D341Med (cell line): ENCODE measurements at places on chromosomes 2 and 18.

GRCh38 chr2:96091711-96092572 lies 24.4 kb downstream of the ADRA2B start:
- peak; percentile 12 for DNase-seq

DNA sequence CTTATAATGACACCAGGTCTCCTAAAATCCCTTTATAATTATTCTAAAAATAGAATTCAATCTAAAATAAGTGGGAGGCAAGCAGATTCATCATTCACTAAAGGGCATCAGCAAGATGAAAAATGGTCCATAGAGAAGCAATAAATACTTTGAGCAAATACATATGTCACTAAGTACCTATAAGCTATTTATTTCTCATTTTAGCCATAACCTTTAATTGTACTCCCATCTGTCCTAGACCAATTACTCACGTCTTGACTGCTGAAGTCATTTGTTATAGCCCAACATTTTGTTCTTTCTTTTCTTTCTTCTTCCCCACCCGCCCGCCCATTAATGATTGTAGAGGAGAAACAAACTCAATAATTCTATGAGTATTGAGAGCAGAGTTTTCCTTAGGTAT lies 105.7 kb downstream of the MAP2 start:
- DNase-seq, result no peak

GRCh38 chr18:7272311-7273049 lies 41.6 kb downstream of the LRRC30 start:
- peak; percentile 75 for DNase-seq

DNA sequence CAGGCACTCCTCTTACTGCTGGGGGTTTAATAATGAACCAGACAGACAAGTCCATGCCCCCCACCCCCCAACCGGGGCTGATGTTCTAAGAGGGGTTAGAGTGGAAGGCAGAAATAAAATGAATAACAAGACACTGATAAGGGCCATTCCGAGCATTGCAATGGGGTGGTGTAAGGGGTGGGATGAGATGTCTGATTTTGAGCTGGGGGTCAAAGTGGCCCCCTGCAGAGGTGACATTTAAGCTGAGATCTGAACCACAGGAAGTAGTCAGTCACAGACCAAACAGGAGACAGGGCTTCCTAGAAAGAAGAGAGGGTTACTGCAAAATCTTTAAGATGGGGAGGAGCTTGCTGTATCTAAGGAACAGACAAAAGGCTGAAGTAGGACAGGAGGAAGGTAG lies 180.6 kb upstream of the SH3BP4 start:
- no peak for DNase-seq

- DNase-seq, result no peak
Measured at GRCh38 chr2:215602997-215603396, 167.1 kb upstream of the FN1 start.

DNA sequence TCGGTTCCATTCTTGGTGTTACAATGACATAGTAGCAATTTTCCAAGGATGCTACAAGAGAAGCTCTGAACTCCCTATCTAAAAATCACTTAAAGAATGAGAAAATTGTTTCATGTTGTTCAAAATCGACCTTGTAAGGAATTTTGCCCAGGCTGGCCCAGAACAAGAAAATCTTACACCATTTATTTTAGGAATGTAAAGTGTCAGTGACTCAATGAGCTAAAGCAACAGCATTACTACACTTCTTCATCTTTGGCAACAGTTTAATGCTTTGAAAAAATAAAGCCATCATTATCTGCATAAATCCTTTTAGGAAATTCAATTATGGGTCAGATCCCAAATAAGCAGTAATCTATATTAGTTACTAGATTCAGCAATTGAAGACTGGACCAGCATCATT lies 38.6 kb downstream of the SLC25A12 start:
- no peak for DNase-seq

DNA sequence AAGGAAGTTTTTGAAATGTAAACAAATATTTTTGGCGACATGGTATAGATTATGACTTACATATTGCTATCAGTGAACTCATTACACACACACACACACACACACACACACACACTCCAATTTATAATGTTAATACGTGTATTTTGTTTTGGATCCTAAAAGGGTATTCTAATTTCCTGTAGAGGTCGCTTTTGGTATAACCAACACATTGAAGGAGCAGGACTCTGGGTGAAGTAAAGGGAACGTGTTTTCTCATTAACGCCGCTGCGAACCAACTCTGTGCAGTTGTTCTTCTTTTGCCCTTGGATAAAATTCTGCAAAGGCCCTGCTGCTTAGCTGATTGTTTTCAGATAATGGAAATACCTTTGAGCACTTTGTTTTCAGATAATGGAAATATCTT lies 190.4 kb downstream of the PMAIP1 start:
- peak; percentile 61 for DNase-seq

DNA sequence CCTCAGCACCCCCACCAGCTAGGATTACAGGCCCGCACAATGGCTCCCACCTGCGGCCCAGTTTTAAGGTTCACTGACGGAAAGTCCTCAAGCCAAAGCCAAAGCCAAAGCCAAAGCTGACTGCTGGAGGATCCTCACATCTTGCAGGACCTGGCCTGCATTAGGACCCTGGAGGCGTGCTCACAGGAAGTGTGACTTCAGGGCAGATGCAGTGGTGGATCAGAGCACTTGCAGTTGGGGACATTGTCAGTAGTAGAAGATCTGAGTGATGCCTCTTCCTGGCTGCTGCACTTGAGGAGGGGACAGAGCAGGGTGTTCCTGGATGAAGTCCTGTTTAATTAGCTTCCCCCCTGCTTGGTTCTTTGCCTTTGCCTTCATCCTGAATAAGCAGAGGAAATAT lies 69.0 kb upstream of the ALPP start:
- DNase-seq, result no peak

GRCh38 chr2:131058920-131059319 lies 34.3 kb downstream of the FAM168B start:
- DNase-seq, result no peak

- no peak for DNase-seq
Measured at GRCh38 chr2:216855079-216855478, 4.8 kb downstream of the TNP1 start.

- DNase-seq, result no peak
Measured at GRCh38 chr2:114426756-114427155, 15.7 kb upstream of the DPP10 start.

GRCh38 chr2:30987566-30987965 lies 150.7 kb downstream of the GALNT14 start:
- no peak for DNase-seq

- DNase-seq, result no peak
Measured at GRCh38 chr2:2739231-2739795, 408.2 kb upstream of the MYT1L start.

DNA sequence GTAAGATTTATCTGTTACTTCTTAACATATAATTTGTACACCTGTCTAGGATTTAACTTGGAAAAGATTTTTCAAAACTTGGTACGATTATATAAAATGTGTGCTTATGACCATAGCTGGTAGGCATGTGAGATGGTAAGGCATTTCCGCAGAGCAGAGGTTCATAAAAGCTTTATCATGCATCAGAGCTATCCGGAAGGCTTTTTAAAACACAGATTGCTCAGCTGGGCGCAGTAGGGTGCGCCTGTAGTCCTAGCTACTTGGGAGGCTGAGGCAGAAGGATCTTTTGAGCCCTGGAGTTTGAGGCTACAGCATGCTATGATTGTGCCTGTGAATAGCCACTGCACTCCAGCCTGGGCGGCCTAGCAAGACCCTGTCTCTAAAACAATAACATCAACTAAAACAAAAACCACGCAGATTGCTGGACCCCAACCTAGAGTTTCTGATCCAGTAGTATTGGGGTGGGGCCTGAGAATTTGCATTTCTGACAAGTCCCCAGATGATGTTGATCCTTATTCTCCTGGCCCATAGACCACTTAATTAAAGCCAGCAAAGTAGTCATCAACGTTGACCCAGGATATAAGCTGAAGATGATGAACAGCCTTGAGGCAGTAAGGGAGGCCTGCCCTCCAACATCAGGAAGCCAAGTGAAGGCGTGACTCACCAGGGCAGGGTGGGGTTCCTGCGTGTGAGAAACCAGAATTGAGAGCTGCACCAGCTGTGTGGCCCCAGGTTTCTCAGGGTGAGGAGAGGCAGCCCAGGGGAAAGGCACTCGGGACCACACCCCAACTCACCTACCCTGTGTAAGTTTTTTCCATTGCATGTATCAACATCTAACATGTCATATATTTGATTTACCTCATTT lies 21.6 kb upstream of the SLC20A1 start:
- no peak for DNase-seq

- DNase-seq, result peak; percentile 74
Measured at GRCh38 chr2:216692636-216693413, 2.5 kb downstream of the IGFBP5 start.

- DNase-seq, result no peak
Measured at GRCh38 chr18:50396005-50396660, 21.3 kb downstream of the SKA1 start.

DNA sequence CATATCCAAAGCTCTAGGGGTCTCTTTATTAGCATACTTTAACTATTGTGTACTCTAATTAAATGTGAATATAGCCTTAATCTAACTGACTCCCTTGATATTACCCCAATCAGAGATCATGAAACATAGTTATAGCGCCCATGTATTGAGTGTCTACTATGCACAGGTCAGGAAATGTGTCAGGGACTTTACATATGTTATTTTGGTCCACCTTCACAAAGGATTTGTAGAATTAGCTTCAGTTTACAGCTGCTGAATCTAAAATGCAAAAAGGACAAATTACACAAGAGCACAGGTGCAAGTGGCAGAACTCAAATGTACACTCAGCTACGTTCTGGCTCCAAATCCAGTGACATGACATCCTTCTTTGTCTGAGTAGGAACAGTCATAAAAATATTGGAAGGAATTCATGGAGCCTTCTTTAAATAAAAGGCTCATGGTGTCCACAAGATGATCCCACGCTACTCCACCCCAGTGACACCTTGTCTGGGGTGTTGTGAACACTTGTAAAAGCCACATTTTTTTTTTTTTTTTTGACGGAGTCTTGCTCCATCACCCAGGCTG lies 38.7 kb upstream of the ATL2 start:
- no peak for DNase-seq

- DNase-seq, result no peak
Measured at GRCh38 chr2:52340171-52340570, 1308.2 kb upstream of the NRXN1 start.

- no peak for DNase-seq
Measured at GRCh38 chr2:111015283-111015995, 105.3 kb upstream of the BCL2L11 start.

GRCh38 chr18:40159141-40160017 lies 1795.7 kb upstream of the PIK3C3 start:
- DNase-seq, result peak; percentile 48

- no peak for DNase-seq
Measured at GRCh38 chr2:113888641-113889470, 1.0 kb upstream of the ACTR3 start.

- no peak for DNase-seq
Measured at GRCh38 chr18:59921384-59921891, 21.6 kb downstream of the PMAIP1 start.

GRCh38 chr2:161199912-161200701 lies 39.9 kb downstream of the TANK start:
- DNase-seq, result no peak

DNA sequence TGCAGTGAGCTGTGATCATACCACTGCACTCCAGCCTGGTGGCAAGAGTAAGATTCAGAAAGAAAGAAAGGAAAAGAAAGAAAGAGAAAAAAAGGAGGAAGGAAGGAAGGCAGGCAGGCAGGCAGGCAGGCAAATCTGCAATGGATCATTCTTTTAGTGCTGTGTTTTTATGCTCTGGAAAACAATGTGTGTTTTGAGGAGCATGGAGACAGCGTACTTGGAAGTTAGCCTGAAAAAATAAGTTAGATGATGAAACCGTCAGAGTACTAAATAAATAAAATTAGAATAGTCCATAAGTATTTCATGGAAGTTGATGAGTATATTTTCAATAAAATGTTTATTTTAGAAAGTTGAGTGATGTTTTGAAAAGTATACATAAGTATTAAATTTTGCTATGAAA lies 366.4 kb upstream of the CDH20 start:
- no peak for DNase-seq

- no peak for DNase-seq
Measured at GRCh38 chr2:65267008-65267407, 39.4 kb downstream of the ACTR2 start.

DNA sequence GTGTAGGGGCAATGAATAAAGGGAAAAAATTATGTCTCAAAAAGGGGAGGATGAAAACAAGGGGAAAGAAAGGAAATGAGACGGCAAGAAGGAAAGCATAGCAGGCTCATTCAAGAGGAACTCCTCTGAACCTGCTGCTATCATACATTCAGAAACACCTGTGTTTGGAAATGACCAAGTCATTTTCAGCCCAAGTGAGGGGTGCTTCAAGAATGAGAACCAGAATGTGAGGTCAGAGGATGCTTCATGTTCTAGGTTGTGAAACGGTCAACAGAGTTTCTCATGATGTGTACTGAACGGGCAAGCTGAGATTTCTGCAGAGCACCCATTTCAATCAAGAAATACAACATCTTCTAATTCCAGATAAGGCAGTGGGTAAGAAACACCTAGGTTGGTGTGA lies 1367.2 kb upstream of the CELF4 start:
- DNase-seq, result no peak

DNA sequence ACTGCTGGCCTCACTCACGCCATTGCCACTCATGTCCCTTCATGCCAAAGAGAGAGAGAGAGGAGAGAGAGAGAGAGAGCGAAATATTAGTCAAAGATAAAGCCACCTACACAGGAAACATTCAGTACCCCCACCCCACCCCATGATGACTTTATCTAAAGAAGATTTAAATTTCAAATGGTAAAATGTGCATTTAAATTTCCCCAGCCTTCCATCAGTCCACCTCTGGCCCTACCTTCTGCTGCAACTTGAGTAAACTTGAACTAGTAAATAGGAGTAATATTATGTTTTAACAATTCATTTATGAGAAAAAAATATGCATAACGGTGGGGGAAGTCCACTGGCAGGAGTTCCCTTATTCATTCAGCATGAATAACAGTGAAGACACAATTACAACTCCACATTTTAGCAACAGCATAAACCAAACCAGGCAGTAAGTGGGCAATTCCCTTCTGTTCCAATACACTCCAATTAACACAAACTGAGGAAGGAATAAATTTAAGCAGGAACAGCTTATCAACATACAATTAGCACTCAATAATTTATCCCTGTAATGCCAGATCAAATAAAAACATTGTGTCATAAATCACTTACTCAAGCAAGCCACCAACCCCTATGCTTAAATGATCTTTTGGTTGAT lies 264.2 kb downstream of the LNPK start:
- no peak for DNase-seq

DNA sequence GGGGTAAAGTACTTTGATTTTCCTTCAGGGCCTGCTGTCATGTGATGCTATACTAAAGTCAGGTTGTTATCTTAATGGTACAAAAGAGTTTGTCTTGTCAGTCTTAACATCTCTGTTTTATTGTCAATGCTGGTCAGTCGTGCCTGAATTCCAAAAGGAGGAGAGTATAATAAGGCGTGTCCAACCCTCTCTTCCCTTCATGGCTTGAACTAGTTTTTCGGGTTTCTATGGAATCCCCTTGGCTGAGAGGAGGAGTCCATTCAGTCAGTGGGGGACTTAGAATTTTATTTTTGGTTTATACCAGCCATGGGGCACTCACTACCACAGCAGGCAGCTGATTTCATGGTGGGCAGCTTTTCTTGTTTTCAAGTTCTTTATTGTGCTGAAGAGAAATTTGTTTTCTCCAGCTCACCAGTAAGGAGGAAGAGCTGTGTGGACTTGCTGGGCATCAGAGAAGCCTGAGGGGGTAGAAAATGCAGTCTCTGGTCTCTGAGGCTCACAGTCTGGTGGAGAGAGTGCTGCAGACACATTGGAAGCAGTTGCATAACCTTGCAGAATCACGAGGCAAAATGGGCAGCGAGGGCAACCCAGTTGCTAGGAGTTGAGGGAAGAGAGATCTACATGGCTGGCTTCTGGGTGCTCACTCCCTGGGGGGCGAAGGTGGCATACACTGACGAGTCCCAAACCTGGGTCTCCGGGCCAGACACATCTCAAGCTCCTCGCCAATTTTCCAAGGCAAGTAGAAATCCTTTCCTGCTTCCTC lies 193.1 kb downstream of the ZBTB7C start:
- no peak for DNase-seq
